ENCODE measurements at places on chromosomes 7 and 10.
A peak's percentile ranks its signal among the peaks of the same experiment; 100 is the strongest.

- DNase-seq = no peak
Observed at GRCh38 chr10:130137090-130137448, 878 bp downstream of the GLRX3 start.

DNA sequence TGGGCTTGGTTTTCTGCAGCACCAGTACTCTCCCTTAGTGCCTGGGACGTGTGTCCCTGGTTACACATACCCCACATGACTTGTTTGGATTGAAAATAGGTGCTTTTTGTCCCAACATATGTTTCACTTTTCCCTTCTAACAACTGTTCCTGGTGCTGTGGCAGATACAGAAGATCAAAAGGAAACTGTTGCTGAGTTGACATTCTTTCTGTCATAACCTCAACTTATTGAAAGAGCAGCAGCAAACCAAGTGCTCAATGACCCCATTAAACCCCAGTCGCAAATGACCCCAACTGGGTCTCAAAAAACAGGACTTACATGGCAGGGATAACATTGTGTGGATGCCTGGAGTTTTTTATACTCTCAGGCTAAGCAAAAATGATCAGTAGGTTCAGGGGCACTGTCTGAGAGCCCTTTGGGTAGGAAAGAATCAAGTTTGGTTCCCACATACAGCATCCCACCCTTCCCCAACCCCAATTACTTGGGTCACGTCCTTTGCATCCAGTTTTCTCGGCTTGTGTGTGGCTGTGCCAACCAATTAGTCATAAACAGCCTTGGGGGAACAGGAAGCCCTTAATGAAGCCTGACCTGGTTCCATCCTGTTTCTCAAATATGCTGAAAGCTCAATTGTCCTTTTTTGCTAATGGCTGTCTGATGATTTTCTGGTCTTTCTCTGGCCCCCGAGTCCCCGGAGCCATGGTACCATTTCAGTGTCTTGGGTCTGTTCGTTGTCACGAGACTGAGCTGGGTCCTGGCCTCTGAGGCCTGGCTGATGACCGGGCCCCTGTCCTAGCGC, 4.9 kb downstream of the HKDC1 start:
- no peak for DNase-seq

GRCh38 chr7:98795741-98796493, 73.9 kb downstream of the TMEM130 start:
- no peak for DNase-seq

DNA sequence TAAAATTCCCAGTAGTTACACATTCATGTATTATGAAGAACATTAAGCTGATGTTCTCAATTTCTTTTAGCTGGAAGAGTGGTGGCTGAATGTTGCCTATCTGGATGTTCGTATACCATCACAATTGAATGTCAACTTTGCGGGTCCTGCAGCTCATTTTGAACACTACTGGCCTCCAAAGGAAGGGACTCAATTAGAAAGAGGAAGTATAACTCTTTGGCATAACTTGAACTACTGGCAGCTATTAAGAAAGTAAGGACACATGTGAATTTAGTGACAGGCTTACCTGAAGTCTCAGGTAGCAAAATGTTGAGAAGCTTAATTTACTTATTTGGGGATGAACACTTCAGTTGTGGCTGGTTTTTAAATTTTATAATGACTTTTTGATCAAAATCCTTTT, 15.9 kb downstream of the CROT start:
- no peak for DNase-seq

GRCh38 chr10:98128802-98129201, 5.7 kb upstream of the R3HCC1L start:
- DNase-seq = no peak

DNA sequence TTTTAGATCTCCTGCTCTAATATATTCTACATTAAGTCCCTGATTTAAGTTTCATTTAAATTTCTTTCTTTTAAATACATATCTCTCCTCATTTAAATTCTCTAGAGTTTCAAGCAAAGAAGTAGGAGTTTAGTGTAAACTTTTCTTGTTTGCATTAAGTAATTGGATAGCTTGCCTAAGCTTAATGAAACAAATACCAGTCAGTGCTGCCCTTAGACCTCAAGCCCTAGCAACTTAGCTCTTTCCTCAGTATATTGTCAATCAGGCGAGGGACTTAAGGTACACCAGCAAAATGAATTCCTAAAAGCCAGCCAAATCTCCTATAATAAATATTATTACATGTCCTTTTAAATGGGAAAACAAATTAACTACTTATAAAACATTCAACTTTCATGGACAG, 101.5 kb downstream of the CHCHD3 start:
- no peak for DNase-seq

DNA sequence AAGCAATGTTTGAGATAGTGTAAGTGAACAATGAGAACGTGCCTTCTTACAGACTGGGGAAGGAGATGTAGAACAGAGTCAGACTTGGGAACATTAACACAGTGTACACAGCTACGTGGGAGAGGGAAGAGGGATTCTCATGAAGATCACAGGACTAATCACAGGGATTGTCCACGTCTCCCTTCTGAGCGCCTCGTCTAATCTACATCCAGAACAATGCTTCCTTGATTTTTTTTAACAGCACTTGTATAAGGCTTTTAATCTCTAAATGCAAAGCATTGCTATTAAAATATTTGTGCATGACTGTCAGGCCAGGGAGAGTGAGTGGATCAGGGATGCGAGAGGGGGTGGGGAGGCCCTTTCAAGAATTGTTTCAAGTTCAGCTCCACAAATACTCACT, 62.7 kb downstream of the MET start:
- no peak for DNase-seq

DNA sequence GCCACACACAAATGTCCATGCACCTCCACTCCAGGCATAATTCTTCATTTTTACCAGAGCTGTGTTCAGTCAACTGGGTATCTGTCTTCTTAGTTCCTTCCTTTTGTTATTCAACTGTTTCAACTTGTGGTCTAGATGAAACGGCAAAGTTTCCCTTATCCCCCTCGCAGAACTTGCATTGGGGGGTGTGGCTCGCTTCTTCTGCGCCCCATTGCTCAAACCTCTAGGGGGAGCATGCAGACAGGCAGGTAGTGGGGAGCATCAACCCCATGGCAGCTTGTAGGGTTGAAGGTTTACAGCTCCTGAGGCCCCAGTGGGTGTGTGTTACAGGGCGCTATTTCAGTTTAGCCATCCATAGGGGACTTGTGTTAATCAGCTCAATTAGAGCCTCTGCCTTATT, 38.3 kb upstream of the COBL start:
- DNase-seq = no peak

DNA sequence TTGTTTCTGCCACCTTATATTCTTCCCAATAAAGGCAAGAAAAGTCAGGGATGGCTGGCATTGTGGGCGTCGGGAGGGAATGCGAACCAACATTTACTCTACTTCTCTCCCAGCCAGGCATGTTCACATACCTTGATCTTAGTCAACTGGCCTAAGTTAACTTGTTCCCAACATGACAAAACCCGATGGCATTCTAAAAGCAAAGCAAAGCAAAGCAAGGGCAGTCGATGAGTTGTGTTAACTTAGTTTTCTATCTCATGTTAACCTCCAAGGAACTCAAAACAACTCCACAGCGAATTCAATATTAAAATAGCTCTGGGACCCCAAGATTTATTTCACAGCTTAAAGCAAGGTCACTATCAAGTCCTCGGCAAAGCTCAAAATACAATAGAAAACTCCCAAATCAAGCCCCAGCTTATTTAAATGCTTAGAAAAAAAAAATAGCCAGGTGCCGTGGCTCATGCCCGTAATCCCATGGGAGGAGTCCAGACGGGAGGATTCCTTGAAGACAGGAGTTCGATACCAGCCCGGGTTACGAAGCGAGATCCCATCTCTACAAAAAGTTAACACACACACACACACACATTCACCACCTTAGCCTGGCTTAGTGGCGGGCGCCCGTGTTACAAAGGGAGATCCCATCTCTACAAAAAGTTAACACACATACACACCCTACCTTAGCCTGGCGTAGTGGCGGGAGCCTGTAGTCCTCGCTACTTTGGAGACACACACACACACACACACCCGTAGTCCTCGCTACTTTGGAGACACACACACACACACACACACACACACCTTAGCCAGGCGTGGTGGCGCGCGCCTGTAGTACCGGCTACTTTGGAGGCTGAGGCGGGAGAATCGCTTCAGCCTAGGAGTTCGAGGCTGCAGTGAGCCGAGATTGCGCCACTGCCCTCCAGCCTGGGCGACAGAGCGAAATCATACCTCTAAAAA, 901 bp upstream of the CCNY start:
- peak; percentile 22 for DNase-seq

GRCh38 chr7:112084520-112084971, 121.7 kb downstream of the DOCK4 start:
- DNase-seq = no peak

GRCh38 chr10:61135276-61135721, 191.3 kb upstream of the RHOBTB1 start:
- no peak for DNase-seq

GRCh38 chr10:7980196-7980595, 74.3 kb upstream of the GATA3 start:
- DNase-seq = no peak

DNA sequence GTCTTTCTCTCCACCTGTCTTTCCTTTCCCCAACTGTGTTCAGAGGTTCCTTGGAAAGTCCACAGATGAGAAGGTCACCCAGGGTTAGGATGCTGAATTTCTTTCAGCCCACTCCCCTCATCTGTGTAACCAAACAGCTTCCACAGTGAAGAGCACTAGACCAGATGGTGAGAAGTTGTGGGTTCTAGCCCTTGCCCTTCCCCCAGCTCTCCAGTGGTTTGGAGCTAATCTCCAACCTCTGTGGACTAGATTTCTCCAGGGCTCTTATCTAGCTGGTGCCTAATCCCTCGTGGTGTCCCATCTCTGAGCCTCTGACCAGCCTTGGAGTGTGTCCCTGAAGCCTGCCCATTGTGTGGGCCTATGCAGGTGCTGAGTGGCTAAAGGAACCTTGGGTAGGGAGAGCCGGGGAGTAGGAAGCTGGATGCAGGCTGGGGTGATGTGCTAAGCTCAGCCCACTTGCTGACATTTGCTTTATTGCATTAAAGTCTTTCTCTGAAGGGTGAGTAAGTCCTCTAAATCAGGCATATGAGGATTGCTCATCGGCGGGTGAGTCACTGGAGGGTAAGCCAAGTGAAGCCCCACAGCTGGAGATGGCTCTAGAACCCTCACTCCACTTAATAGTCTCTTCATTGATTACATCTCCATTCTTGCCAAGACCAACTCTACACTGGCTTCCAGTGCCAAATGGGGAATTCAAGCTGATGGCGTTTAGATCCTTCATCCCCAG, 14.9 kb downstream of the DUSP5 start:
- no peak for DNase-seq

- DNase-seq = no peak
Observed at GRCh38 chr7:42868480-42868879, 43.4 kb downstream of the C7orf25 start.

Measured in NCI-H2081 (cell line).